ENCODE measurements at places on chromosomes 2 and 18.

DNA sequence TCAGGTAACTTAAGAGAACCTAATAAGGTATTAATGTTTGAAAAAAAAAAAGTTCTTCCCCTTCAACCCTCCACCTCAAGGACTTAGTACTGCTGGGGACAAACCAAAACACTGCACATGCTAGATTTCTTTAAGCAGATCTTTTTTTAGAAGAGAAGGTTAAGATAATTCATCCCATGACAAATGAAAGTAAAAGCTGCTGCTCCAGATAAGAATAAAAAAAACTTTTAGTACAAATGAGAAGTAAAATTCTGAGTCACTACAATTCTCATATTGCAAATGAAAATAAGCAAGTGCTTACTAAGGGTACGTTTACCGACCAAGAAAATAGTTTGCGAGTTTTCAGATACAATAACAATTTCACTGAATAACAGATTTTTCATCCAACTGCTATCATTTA, 8.9 kb downstream of the STAM2 start:
- DNase-seq: no peak

DNA sequence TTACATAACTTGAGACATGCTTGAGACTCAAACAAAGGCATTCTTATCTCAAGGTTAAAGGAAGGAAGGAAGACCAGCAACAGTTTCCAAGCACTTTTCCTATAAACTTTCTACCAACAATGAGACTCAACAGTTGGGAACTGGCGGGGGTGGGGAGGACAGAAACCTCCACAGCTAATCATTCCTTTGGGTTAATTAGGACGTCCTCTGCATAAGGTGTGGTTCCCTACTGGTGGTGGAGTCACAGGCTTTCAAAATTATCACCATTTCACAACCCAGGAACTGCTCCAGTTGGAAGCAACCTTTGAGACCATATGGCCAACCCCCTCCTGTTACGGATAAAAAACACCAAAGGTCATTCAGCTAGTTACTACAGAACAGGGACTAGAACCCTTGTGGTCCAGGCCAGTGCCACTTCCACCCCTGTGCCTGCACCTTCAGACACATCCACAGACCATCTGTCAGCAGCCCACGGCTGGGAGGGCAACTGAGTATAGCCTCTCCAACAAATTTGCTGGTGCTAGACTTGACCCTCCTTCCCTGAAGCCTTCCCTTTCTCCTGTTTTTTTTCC, 30.1 kb upstream of the ATL2 start:
- DNase-seq: no peak

GRCh38 chr2:146465460-146465859, 1379.4 kb upstream of the ACVR2A start:
- no peak for DNase-seq

- no peak for DNase-seq
Measured at GRCh38 chr2:68827666-68828065, 43.5 kb downstream of the BMP10 start.

GRCh38 chr2:69815717-69816116, 13.7 kb upstream of the GMCL1 start:
- DNase-seq: no peak

DNA sequence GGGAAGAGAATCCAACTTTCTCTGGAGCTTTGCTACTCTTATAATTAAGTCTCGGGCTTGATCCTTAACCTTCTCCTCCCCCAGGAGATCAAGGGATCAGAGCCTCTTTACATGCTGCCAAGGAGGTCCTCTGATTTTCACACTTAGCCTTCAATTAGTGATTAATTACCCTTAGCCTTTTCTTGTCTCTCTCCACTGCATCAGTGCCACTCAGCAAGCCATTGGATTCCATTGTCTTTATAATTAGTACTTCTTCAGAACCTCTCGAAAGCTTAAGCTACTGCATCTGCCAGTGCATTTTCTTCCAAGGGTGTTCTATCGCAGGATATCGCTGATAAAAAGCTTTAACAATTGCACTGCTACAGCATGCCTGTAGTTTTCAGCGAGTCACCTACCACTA, 477.0 kb upstream of the MEIS1 start:
- no peak for DNase-seq

GRCh38 chr2:213476641-213477040, 192.4 kb downstream of the SPAG16 start:
- no peak for DNase-seq

- no peak for DNase-seq
Measured at GRCh38 chr2:65204461-65205210, 23.0 kb upstream of the ACTR2 start.

DNA sequence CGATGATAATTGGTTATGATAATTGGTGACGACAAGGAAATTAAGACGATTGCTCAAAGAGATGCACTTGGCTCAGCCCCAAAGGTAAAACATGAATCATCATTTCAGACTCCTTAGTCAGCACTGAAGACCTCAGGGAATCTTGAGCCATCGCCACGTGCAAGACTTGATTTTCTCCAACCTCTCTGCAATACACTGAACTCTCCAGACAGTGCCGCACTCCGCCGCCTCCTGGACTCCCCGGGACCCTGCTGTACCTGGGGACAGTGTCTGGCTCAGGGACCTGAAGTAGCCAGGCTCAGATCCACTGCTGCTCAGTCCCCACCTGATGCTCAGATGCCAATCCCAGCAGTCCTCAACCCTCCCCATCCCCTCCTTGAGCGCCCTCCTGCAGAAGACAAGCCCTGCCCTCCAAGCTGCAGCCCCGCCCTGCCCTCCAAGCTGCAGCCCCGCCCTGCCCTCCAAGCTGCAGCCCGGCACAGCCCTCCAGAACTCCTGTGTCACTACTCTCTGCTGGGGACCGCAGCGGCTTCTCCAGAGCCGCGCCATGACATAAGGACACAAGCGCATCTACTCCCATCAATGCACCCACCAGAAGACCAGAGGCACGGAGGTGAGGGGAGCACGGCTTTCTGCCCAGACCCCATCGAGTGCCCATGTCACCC, 1.1 kb downstream of the TMEM18 start:
- peak; percentile 45 for DNase-seq

DNA sequence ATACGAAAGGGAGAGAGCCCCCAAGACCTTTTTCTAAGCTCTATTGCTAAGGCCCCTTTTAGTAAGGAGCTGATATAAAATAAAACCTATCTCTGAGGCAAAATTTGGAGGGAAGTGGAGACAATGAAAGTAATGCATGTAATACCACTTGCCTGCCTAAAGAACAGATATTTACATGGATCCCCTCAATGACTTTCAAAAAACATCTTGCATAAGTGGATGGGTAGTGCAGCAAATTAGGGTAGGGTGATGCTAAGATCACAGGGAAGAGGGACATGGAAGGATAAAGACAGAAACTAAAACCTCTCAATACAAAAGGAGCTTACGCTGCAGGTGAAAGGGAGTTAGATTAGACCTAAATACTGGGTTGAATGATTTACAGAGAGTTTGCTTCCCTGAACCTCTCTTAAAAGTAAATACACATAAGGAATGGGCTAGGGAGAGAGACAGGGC, 1.1 kb downstream of the ZNF513 start:
- DNase-seq: no peak

- no peak for DNase-seq
Measured at GRCh38 chr2:72349016-72349415, 201.4 kb upstream of the CYP26B1 start.

- no peak for DNase-seq
Measured at GRCh38 chr2:86186431-86186830, 8.8 kb downstream of the IMMT start.

DNA sequence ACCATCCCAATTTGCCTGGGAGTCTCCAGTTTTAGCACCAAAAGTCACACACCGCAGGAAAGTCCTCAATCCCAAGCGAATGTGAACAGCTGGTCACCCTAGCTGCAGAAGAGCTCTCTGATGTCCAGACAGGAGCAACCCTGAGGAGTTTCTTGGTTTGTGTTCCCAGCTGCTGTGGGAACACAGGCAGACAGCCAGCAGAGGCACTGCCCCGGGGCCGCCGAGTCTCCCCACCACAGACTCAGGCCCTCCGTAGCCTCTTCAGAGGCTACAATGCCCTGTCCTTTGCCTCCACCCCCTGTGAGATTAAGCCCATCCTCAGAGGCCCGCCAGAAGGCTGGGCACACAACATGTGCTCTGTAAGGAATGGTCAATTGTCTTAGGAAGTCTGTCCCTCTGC, 111.5 kb downstream of the TTC32 start:
- no peak for DNase-seq

- DNase-seq: no peak
Measured at GRCh38 chr2:173264603-173265366, 89.9 kb upstream of the CDCA7 start.

- DNase-seq: no peak
Measured at GRCh38 chr2:101781791-101782426, 84.4 kb downstream of the MAP4K4 start.

DNA sequence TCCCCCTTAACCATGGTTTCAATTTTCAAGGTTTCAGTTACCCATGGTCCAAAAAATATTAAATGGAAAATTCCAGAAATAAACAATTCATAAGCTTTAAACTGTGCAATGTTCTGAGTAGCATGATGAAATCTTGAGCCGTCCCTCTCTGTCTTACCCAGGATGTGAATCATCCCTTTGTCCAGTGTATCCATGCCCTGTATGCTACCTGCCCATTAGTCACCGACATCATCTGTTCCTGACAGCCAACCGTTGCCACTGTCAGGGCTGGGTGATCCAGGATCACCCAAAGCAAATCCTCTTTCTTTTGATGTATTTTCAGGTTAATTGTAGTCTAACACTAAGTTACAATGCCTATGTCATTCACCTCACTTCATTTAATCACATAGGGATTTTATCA, 15.7 kb upstream of the OLA1 start:
- no peak for DNase-seq

- DNase-seq: no peak
Measured at GRCh38 chr2:37610638-37611289, 60.7 kb downstream of the CDC42EP3 start.

DNA sequence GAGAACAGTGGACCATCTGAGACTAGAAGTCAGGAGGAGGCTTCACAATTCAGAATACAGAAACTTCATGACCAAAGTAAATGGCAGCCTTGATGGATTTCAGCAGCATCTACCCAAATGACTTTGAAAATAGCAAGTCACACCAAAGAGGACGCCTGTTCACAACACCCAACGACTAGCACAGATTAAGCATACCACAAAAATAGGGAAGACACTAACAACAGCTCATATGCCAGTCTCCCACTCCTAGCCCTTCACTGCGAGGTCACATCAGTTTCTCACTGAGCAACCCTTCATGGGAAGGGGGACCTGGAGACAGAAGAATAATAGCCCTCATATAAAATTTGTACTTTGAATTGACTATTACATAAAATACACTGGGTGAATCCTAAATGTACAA, 228.4 kb upstream of the SLC39A10 start:
- no peak for DNase-seq

DNA sequence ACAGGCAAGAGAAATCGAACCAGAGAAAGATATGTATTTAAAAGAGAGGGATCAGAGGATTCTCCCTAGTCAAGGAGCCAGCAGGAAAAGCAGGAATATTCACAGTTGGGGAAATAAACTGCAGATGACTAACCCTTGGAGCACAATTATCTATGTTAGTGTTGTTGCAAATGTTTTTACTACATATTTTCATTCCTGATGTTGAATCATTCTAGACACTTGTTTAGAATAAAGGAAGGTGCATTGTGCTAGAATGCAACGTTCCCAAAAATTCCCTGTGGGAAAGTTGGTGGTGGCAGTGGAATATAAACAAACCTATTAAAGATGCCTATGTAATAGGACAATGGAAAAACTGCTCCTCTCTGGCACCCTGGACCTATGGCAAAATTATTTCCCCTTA, 63.3 kb downstream of the DTNA start:
- DNase-seq: no peak

- no peak for DNase-seq
Measured at GRCh38 chr2:174180726-174181236, 67.6 kb downstream of the OLA1 start.

DNA sequence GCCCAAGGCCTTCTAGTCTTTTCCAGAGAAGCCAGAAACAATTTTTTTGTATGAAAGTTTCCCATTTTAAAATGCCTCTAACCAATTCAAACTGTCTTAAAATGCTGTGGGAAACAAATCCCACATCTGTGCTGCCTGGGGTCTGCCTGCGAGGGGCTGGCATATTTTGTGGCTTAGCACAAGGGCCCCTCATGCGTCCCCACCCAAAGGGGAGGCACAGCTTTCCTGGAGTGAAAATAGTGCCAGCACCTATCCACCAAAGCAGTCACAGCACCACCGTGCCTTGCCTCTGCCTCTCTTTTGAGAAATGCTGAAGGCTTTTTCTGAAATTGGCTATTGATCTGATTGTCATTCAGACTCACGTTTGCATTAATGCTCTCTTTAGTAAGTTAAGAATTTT, 22.2 kb upstream of the GNAL start:
- no peak for DNase-seq

GRCh38 chr18:12009581-12010140, 28.4 kb downstream of the IMPA2 start:
- DNase-seq: no peak

DNA sequence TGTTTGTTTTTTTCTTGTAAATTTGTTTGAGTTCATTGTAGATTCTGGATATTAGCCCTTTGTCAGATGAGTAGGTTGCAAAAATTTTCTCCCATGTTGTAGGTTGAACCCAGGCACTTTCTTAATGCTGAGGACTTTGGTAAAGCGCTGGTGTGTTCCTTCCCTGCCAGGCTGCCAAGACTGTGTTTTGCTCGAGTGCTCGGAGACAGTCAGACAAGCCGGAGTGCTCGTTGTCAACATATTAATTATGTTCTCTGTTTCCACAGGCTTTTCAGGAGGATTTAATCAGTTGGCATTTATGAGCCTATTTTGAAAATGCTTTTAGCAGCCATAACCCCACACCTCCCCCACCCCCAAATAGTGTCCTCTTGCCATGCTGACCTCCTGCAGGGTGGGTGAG, 6.4 kb downstream of the MTCL1 start:
- no peak for DNase-seq

DNA sequence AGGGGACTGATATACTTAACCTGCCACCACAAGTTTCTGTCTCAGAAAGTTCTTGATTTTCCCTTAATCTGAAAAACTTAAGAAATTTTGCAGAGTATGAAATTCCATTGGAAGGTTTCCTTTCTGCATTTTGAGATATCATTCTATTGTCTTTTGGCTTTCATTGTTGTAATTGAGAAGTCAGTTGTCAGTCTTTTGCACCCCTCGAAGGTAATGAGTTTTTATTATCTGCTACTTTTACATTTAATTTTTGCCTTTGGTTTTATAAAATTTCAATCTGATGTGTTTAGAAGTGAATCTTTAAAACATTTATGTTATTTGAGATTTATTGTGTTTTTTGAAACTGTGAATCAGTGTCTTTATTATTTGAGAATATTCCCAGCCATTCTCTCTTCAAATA, 4.8 kb upstream of the IL36A start:
- no peak for DNase-seq

- DNase-seq: no peak
Measured at GRCh38 chr2:231394211-231395141, 1.0 kb upstream of the B3GNT7 start.

- no peak for DNase-seq
Measured at GRCh38 chr2:7427293-7428060, 510.3 kb downstream of the RNF144A start.

GRCh38 chr2:27889774-27890145, 427 bp downstream of the RBKS start:
- no peak for DNase-seq
